ENCODE measurements at places on chromosomes 2 and 18.

DNA sequence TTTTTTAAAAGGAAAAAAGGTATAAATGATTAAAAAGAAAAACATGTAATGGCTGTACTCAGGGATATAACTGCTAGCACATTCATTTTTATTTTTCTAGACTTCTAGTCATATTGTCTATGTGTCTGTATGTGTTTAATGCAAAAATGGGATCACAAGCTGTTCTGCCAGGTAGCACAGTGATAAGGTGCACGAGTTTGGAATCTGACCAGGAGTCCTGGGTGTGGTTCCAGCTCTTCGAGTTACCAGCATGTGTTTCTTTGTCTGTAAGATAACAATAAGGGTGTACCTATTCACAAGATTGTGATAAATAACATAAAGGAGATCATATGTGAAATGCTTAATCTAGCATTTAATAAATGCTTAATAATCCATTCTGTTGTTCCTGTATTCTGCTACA, 145.3 kb downstream of the PKP4 start:
- DNase-seq: no peak

- no peak for DNase-seq
Measured at GRCh38 chr2:207188626-207189419, 23.1 kb upstream of the KLF7 start.

GRCh38 chr18:13513021-13513420, 213.3 kb downstream of the FAM210A start:
- DNase-seq: no peak

GRCh38 chr2:953975-954686, 3.5 kb downstream of the SNTG2 start:
- no peak for DNase-seq

DNA sequence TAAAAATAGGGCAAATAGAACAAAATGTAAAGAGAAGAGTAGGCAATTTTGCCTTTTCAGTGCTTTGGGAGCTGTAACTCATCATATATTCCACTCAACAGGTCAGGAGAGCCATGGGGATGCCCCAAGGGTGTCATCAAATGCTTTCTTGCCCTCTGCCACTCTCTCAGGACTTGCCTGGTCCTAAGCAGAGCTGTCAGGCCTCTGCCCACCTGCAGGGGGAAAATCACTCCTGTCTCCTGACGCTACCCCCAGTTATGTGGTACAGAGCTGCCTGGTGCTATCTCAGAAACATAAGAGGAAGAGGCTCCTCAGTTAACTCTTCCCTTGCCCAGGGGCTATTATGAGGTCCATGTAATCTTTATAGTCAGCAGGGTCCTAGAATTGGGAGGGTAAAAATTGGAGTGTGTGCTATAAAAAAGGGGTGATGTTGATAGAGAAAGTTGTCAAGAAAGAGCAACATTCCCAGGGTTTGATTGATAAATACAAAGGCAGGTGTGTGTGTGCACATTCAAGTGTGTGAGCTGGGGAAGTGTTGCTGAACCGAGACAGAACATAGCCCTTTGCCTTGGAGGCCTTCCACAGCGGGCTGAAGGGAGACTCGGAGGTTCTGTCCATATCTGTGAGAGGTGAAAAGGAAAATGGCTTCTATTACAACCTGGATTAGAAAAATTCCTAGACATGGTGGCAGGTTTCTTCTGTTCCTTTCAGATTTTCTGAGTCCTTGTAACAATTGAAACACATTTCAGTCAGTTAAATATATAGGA, 25.4 kb downstream of the PTPRM start:
- no peak for DNase-seq

DNA sequence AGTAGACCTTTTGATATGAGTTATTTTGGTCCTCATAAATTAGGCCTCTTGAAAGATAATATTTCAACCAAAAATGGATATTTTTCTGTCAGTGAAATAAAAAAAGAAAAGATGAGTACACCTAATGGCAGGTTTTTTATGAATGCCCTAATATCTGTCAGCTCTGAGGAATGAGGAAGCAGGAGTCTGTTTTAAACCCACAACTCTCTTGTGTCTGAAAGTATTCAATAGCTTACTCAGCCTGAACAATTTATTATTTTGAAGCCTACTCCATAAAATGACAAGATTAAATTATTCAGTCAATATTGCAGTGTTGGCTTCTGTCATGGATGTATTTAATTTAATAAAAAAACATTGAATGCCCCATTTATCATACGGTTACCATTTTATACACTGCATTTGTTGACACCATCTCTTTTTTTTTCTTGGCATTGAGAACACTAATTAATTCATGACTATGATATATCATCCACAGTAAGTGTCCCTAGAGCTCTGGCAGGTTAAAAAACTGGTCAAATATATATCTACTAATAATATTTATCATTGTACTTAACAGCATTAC, 548.2 kb downstream of the CBLN2 start:
- peak; percentile 5 for DNase-seq

DNA sequence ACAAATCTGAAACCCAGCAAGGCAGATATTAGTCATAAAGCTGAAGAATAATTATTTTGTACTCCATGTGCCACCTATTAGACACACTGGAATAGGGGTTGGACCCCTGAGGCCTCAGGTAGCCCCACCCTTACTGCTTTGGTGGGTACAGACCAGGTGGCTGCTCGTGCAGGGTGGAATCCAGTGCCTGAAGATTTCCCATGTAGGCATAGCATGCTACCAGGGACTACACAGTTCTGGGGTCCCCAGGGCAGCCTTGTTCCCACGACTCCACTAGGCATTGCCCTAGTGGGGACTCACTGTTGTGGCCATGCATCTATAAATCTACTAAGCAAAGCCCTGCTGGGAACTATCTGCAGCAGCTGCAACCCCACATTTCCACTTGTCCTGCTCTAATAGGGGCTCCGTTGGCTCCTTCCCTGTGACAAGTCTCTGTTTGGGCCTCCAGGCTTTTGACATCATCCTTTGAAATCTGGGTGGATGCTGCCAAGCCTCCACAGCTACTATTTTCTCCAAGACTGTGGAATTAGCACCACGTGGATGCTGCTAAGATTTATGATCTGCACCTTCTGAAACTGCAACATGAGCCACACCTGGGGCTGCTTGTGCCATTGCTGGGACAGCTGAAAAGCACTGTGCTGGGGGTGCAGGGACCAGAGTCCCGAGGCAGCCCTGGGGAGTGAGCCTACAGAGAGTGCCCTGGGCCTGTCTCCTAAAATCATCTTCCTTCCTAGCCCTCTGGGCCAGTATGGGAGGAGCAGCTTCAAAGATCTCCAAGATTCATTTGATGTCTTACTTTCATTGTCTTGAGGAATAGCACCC, 303.8 kb downstream of the FSIP2 start:
- DNase-seq: no peak

GRCh38 chr18:54223568-54224241, 764 bp downstream of the MBD2 start:
- DNase-seq: peak; percentile 59

GRCh38 chr2:238854246-238854645, 6.4 kb downstream of the TWIST2 start:
- no peak for DNase-seq

- DNase-seq: no peak
Measured at GRCh38 chr2:69734854-69735544, 6.9 kb upstream of the ANXA4 start.

- peak; percentile 89 for DNase-seq
Measured at GRCh38 chr2:159010340-159010739, 41.9 kb downstream of the TANC1 start.
